ENCODE measurements at places on chromosomes 16 and 17. TPM values are rescaled to one million over a fixed set of nuclear protein-coding genes. Genes with fewer than 3 reads are reported as not detected.

The BCL6B gene
- 4.9 TPM for total RNA-seq

The GNAO1 gene
- total RNA-seq: 16.9 TPM

The CDH1 gene
- total RNA-seq: 237 TPM

The ACAP1 gene
- 15.5 TPM for total RNA-seq

The RIPOR1 gene
- total RNA-seq: 10.0 TPM

The MFAP4 gene
- 1.5 TPM for total RNA-seq

The GPR142 gene
- total RNA-seq: not detected

Data from H9 (cell line).